ENCODE measurements at places on chromosomes 6 and 20.

DNA sequence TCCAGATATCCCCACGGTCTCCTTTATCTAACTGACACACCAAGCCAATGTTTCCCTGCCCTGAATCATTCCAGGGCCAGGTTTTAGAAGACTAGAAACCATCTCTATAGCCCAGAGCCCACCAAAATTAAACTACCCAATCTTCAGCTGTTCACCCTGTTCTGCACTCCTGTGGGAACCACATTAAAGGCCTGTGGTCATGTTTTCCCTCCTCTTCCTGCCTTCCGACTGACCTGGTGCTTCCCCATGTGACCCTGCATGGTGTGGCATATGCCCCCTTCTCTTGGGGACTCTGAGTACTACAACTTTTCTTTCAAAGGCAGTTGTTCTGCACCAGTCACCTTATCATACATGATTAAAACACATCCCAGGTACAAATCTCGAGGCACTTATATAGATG lies 155.0 kb downstream of the TMEM200A start:
- no peak for DNase-seq

GRCh38 chr6:132058975-132059374 lies 107.8 kb upstream of the CCN2 start:
- DNase-seq, result no peak

DNA sequence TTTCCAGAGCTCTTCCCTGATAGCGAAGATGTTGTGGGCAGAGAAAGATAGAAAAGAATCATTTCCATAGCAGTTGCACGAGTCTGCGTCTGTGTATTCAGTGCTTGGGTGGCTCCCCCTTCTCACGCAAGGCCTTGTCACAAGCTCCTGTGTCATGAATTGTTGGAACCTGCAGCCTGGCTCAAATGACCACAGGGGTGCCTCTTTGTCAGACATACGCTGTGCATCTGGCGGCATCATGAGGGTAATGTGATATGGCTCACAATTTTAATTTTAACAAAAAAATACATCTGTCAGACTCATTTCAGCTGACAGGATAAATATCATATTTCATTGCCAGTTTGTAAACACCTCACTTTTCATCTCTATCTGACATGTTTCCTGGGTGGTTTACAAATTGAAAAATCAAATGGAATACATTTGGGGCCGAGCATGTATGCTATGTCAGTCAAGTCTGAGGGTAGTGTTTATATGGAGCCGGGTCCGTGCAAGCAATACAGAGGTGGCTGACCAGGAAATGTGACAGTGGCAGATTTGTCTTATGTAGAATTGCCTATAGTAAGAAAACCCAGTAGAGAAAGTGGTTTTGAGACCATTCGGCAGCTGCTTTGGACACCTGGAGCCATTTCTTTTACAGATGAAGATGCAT lies 90.9 kb downstream of the CAP2 start:
- DNase-seq, result no peak

- no peak for DNase-seq
These were observed 26.7 kb upstream of the MBOAT1 start for GRCh38 chr6:20238688-20239587.

DNA sequence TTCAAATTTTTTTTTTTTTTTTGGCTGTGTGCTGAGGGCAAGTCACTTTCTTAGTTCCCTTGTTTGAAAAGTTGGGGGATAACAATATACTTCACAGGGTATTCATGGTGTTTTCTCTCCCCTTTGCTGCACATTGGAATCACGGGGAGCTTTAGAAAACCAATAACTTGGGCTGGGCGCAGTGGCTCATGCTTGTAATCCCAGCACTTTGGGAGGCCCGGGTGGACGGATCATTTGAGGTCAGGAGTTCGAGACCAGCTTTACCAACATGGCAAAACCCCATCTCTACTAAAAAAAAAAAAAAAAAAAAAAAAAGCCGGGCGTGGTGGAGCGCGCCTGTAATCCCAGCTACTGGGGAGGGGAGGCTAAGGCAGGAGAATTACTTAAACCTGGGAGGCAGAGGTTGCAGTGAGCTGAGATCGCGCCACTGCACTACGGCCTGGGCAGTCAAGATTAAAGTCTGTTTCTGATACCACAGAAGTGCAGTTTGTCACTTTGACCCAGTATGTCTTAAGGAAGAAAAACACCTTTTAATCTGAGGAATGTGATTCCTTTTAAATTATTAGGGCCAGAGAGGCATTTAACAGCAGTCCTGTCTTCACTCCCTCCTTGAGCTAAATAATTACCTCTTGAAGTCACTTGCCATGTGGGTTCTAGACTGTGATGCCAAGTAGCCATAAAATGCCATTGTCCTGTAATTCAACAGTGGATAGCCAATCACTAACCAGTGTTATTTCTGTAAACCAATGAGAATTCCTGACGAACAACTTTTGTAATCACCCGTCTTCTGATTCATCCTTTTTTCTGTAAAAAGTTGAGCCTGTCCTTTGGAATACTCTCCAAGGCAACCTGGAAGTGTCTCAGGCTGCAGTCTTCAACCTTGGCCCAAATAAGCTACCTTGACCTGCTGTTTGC lies 16.1 kb downstream of the SRSF3 start:
- DNase-seq, result no peak

- DNase-seq, result no peak
These were observed 137.9 kb downstream of the RPS12 start for GRCh38 chr6:132952031-132952867.

GRCh38 chr20:44585057-44585963 lies 2.9 kb downstream of the PKIG start:
- DNase-seq, result no peak

DNA sequence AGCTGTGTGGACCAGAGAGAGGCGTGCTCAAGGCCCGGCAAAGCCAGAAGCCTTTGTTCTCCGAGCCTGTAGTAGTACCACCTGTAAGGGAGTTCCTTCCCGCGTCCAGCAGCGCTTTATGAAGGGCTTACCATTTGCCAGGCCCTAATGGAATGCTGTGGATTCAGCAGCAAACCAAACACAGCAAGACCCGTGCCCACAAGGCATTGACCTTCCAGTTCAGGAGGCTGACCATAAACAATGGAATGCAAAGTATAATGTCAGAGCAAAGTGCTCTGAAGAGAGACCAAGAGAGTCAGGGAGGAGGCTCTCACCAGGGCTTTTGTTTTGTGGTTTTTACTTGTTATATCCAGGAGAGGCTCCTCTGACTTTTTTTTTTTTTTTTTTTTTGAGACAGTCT lies 209.8 kb downstream of the ZMYND8 start:
- DNase-seq, result no peak

GRCh38 chr6:31090973-31091364 lies 21.4 kb downstream of the C6orf15 start:
- DNase-seq, result no peak

GRCh38 chr6:1971612-1972011 lies 273.8 kb downstream of the GMDS start:
- DNase-seq, result no peak

DNA sequence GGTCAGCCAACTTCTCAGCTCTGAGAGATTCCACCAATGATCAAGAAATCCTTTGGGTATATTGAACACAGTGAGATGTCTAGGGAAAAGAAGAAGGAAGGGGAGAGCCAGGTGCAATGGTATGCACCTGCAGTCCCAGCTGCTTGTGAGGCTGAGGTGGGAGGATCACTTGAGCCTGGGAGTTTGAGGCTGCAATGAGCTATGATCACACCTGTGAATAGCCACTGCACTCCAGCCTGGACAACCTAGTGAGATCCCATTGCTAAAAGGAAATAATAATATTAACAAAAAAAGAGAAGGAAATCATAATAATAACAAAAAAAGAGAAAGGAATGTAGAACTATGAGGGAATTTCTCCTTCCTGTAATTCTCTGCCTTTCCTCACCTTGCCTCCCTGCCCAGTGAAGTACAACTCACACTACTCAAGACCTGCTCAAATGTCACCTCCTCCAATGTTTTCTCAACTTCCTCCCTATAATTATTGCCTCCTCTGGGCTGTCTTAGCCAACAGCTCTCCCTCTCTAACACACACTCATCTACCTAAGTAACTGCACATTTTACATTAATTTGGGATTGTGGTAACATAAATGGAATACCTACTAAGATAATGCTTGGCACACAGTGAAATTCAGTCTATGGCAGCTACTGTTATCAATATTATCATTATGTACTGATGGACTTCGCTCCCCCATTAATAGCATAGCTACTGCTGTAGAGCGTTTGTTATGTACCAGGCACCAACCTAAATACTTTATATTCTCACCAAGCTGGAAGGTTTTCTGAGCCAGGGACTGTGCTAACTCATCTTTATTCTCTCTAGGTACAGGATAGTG lies 103.6 kb downstream of the KIF13A start:
- no peak for DNase-seq

- DNase-seq, result no peak
These were observed 173.1 kb upstream of the KCNK16 start for GRCh38 chr6:39495640-39496039.

DNA sequence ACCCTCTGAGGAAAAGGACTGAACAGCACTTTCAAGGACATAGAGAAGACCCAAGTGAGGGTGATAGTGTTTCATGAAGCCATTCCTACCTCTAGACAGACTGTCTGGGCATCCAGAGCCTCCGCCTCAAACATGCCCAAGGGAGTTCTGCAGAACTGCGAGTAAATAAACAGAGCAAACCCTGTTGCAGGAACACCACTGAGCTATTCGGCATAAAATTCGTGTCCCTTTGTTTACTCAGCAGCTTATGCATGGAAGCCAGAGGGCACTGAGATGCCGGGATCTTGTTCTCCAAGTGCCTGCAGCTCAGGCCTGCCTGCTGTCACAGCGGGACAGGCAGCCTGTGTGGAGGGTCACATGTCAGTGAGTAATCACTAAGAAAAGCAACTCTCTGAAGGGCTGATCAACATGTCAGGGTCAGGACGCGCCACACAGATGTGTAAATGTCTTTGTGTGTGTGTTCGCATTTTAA lies 164.9 kb upstream of the HEY2 start:
- no peak for DNase-seq

DNA sequence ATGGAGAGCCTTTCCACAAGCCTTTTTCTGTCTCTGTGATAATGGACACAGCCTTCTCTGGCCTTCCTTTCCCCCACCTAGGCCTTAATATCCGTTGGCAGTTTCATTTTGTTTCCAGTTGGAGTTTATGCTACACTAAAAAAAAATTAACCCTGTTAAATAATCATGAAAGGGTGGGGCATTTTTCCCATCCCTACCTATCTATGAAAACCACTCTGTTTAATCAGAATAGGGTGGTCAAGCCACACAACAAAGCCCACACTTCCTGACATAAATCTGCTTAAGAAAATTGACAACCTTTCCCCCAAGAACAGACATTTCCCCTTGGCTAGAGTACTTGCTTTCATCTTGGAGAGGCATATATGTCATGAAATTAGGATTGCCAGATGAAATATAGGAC lies 14.2 kb downstream of the TXLNB start:
- no peak for DNase-seq

GRCh38 chr6:56497691-56498090 lies 145.0 kb downstream of the DST start:
- DNase-seq, result no peak

DNA sequence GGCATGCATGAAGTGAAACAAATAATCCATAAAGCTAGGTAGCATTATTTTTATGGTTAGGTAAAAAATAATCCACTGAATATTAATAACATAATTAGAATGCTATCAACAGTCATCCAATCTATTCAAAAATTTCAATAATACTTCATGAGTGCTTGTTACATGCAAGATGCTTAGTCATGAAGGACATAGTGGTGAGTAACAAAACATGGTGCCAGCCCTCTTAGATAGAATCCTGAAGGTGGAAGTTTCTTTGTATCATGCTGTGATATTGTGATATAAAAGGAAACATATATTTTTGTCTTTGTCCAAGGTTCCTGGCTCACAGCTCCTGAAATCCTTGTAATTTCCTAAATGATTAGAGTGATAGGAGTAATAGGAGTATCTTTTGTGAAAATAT lies 14.9 kb downstream of the RCAN2 start:
- DNase-seq, result no peak

DNA sequence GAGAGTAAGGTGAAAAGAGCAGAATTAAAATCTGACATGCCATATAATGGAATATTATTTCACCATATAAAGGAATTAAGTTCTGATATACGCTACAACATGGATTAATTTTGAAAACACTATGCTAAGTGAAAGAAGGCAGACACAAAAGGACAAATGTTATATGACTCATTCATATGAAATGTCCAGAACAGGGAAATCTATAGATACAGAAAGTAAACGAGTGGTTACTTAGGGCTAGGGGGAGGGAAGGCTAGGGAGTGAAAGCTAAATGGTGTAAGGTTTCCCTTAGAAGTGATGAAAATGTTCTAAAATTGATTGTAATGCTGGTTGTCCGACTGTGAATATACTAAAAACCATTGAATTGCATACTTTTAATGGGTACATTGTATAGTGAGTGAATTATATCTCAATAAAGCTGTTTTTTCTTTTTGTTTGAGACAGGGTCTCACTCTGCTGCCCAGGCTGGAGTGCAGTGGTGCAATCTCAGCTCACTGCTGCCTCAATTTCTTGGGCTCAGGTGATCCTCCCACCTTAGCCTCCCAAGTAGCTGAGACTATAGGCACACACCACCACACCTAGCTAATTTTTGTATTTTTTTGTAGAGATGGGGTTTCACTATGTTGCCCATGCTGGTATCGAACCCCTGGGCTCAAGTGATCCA lies 8.2 kb downstream of the PRPH2 start:
- DNase-seq, result no peak

DNA sequence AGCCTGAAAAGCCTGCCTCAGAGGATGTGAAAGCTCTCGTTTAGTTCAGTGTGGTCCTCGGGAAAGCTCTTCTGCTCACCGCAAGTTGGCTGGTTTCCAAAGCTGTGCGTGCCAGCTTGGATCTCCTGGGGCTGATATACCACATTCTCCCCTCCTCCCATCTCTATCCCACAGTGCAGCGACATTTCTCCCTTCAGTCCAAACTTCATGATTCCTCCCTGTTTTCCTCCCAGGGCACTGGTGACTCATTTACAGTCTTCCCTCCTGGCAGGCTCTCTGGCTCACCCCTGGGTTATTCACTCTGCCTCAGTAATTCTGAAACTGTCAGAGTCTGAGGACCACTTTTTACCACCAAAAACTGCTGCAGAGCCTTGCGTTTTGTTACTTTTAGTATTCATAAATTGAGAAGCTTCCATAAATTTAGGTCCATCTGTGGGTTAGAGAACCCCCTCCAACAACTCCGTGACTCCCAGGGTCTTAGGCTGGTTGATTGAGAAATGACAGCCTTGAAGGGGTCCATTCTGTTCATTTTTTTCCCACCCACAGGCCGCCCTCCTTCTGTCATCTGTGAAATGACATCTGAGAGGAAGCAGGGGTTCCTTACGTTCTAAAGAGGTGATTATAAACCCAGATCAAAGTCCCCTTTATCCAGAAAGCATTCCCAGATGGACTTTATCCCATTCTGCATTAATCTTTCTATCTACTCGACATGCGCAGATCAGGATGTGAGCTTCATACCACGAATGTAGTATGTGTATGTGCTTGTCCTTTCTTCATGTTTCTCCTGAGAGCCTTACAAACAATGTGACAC lies 6.1 kb downstream of the TRIM10 start:
- DNase-seq, result no peak

DNA sequence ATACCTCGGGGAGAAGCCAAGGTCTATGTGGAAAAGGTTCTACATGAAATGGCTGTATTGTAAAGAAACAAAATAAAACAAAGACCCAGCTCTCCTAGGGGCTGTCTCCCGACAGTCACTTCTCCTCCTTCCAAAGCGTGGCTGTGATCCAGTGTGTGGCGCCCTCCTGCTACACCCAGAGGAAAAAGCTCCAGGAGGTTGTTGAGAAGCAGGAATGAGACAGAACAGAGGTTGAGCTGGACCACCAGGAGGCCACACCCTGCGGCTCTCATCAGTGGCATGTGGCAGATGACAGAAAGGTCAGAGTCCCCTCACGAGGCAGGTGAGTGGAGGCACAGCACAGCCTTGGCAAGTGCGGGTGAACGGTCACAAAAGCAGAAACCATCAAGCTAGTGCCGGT lies 236.0 kb downstream of the TBXT start:
- no peak for DNase-seq

GRCh38 chr6:113009682-113010081 lies 662.6 kb downstream of the RFPL4B start:
- no peak for DNase-seq

Measured in activated CD8-positive, alpha-beta memory T cell treated with anti-CD3 and anti-CD28 coated beads for 4 hours (primary cell).